NK-92 treated with Interleukin-12 subunit alpha and Interleukin-12 subunit beta, amount 100 ng/mL, for 24 hours (cell line): ENCODE measurements at places on chromosomes 6 and 20.

DNA sequence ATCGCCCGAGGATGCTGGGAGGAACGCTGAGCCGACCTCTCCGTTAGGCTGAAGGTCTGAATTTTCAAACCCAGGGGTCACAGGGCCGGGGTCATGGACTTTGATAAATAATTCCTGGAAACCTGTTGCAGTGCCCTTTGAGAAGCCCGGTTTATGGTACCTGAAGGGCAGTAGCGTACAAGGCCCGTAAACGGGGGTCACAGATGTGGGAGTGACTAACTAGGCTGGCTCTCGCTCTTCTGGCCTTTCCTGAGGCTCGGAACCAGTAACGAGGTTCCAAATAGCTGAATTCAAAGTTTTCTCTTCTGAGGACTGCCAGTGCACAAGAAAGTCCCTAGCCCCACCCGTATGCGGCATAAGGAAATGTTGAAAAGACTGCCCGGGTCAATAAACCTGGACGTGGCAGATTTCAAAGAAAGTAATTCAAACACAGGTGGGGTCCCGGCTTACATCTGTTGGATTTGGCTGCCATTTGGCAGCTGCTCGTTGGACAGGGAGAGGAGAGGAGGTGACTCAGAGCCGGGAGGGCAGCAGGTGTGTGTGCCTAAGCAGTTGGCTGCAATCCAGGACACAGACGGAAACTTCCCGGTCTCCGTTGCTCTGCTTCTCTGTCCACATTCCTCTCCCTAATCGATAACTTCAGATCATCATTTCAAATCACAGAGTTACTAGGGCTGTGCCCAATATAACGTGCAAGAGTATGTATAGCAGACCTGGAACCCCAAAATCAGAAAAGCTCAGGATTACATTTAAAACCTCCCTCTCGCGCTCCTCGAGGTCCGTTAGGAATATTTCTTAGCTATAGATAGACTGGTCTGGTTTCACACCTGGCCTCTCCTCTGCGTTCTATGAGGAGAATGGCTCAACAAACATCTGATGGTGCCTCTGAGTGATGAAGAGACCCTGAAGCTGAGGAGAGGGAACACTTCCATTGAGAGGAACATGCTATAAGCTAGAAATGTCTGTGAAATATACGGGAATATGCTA, 765 bp upstream of the GMDS start:
- DNase-seq = peak; percentile 22

- no peak for DNase-seq
These were observed 263.9 kb downstream of the PHF3 start for GRCh38 chr6:63899550-63899949.

GRCh38 chr6:1554141-1554475, 55.6 kb upstream of the FOXC1 start:
- DNase-seq = no peak

- DNase-seq = no peak
These were observed 93.1 kb upstream of the SOX4 start for GRCh38 chr6:21500314-21501020.

DNA sequence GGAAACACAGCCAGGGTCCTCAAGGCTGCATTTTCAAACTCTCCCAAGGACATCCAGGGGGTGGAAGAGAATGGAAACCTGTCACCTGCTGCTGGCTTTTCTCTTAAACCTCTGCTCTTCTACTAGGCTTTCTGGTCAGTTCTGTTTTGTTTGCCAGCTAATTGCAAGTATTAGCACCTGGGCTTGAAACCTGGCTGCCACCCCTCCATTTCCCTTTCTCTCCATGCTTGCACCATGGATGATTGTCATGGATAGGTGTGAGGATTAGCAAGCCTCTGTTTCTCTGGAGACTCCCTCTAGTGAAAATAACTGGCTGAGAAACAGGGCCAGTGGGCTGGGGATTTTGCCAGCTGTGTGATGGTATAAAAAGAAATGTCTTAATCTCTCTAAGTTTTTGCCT, 33.0 kb upstream of the GPR6 start:
- DNase-seq = no peak

DNA sequence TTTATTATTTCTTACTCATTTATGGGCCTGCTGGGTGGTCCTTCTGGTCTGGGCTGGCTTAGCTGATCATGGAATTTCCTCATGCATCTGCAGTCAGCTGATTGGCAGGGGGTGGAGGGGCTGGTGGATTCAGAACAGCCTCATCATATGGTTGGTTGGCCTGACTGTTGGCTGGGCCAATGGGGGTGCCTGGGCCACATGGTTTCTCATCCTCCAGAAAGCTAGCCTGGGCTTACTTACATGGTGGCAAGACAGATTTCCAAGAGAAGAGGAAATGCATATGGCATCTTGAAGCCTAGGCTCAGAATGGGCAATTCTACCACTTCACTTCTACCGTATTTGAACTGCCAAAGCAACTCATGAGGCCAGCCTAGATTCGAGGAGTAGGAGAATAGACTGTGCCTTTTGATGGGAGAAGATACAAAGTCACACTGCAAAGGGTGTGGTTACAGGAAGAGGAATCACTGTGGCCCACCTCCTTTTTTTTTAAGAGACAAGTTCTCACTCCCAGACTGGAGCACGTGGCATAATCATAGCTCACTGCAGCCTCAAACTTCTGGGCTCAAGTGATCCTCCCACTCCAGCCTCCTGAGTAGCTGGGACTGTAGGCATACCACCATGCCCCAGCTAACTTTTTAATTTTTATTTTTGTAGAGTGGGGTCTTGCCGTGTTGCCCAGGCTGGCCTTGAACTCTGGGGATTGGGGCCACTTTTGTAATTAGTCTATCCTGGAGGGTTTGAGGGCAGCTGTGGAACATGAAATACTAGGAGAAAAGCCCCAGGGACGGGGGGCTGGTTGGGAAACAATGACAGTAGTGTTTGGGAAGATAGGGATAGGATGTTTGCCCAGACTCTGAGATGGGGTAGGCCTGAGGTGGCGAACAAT, 47.6 kb upstream of the RNF24 start:
- no peak for DNase-seq

DNA sequence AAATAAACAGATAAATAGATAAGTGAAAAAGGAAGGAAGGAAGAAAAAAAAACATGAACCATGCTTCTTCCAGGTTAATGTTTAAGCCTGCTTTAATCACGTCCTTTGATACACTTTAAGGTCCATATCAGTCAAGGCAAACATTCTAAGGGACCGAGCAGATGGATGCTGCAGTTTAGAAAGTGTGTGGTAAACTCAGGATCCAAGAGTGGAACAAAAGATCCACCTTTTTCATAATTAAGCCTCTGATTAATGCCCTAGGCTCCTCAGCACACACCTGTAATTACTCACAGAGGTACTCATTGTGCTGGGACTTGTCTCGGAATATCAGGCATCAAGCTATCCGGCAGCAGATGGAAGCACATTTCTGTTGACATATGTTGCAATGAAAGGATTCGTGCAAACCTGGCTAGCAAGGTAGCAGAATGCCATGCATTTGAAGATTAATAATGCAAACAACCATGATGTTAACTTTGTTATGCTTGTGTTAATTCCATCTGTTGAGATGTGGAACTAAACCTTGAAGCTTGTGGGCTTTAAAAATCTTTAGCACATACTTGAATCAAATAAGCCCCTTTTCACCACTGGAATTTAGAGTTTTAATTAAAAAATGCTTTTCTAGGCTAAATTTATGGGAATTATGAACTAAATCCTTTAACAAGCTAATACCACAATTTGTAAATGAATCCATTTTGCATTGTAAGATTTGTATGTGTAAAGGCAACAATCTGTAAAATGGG, 163.7 kb downstream of the RALGAPA2 start:
- DNase-seq = no peak

- DNase-seq = no peak
These were observed 80.1 kb downstream of the ADGRG6 start for GRCh38 chr6:142381845-142382378.

GRCh38 chr6:133241901-133242636, 912 bp downstream of the EYA4 start:
- DNase-seq = no peak

DNA sequence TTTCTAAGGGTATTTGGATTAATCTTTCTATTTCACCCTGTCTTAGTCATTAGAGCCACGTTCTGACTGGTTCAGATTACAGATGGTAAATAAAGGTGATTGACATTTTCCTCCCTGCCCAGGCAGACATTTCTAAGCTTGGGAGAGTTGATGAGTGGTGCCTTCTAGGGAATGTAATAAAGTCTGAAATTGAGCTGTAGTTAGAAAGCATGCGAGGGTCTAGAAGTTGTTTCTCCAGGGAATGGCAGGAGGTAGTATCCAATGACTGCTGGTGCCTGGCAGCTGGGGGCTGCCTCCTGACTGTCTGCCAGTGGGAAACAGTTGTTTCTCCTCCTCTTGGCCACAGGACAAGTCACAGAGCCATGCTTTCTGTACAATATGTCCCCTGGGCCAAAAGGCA, 14.6 kb downstream of the EDN3 start:
- DNase-seq = no peak

DNA sequence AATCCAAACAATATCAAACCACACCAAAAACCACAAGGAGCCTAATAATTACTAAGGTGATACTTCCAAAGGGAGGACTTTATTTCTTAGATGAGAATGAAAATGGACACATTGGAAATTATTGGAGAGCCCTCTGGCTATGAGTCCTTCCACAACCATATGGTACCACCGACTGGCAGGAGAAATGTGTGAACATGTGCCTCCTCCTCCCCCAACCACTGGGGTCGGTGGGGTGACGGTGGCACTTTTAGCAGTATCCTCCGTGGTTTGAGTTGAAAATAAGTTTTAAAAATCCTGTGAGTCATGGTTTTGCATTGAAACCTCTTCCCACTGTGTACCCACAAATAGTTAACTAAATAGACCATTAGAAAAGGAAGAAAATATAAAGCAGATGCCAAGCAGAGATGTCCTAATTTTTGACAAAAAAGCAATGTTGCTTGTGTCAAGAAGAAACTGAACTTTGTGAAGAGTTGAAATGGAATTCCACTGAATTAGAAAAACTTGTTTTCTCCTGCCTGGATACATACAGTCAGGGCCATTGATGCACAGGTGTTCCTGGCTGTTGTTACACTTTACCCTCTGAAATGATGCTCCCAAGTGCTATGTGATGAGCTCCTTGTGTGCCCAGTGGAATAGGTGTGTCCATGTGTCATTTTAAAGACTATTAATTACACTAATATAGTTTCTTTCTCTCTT, 3.2 kb downstream of the EDN1 start:
- no peak for DNase-seq

DNA sequence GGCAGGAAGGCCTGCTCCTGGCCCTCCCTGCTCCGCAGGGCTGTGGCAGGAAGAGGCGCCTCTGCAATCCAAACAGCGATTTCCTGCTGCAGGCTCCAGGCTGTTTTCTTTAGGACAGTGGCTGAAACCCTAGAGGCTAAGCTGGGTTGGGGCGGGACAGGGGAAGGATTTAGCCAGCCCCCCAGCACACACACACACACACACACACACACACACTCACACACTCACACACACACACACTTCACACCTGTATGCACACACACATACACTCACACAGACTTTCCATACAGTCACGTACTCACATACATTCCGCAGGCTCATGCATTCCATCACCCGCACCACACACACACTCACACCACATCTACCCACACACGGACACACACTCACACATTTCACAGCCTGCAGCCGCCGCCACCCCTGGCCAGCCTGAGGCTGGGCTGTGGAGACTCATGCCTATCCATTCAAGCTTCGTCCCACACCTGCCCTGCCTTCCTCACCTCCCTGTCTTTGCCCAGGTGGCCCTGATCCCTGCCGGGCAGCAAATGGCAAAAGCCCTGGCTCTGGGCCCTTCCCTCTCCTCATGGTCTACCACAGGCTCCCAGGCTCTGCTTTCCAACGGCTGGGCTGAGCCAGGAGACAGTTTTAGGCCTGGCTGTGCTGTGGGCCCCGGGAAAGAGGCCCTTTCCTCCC, 17.9 kb downstream of the MDFI start:
- DNase-seq = no peak

DNA sequence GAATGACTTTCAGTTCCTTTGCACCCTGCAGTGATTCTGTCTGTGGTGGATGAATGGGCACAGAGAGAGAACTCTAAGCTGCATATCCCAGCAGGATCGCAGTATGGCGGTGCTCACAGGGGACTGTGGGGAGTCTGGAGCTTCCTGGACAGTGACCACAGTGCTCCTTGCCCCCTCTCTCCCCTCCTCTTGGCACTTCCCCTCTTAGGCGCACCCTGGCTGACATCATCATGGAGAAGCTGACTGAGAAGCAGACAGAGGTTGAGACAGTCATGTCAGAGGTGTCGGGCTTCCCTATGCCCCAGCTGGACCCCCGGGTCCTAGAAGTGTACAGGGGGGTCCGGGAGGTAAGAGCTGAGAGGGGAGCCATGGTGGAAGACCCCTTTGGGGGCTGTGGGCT, 8.6 kb downstream of the BYSL start:
- DNase-seq = no peak

- DNase-seq = no peak
These were observed 22.4 kb downstream of the ZNF311 start for GRCh38 chr6:28982476-28983266.

DNA sequence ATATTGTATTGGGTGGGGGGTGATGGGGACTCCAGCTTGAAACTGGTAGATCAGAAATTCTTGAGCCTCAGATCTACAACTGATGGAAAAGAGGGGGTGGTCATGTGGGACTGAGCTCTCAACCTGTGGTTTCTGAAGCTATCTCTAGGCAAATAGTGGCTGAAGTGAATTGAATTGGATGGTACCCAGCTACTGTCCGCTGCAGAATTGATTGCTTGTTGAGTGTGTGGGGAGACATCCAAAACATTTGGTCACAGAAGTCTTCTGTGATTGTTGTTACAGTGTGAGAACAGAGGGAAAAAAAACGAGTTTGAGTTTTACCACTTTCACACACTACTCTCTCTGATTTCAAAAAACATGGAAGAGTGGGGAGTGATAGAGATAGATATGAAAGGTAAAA, 14.8 kb downstream of the CDS2 start:
- no peak for DNase-seq

- DNase-seq = no peak
These were observed 1.9 kb downstream of the MAPK14 start for GRCh38 chr6:36029464-36029863.

DNA sequence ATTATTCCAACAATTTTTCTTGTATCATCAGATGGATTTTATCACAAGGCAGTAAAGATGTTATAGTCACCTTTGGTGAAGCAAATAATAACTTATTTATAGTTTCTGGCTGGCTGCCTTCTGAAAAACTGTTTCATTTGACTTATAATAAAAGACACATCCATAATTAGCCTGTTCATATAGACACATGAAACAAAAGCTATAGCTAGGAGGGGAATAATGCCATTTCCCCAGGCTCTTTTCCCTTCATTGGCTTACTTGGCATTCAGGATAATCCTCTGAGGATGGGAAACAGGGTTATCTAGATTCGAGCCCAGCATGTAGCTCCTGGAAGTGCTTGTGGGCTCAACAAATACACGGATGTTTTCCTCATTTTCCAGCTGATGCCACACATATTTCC, 17.5 kb downstream of the MMP24 start:
- no peak for DNase-seq
